ENCODE measurements at places on chromosomes 1 and 21.

- no peak for DNase-seq
Measured at GRCh38 chr1:11903210-11903609, 23.0 kb downstream of the KIAA2013 start.

GRCh38 chr1:29180497-29181412 is 945 bp downstream of the SRSF4 start:
- DNase-seq: no peak

- DNase-seq: no peak
Measured at GRCh38 chr1:42935313-42935895, 23.3 kb downstream of the SLC2A1 start.

GRCh38 chr1:10841118-10841517 is 44.7 kb upstream of the CASZ1 start:
- no peak for DNase-seq

DNA sequence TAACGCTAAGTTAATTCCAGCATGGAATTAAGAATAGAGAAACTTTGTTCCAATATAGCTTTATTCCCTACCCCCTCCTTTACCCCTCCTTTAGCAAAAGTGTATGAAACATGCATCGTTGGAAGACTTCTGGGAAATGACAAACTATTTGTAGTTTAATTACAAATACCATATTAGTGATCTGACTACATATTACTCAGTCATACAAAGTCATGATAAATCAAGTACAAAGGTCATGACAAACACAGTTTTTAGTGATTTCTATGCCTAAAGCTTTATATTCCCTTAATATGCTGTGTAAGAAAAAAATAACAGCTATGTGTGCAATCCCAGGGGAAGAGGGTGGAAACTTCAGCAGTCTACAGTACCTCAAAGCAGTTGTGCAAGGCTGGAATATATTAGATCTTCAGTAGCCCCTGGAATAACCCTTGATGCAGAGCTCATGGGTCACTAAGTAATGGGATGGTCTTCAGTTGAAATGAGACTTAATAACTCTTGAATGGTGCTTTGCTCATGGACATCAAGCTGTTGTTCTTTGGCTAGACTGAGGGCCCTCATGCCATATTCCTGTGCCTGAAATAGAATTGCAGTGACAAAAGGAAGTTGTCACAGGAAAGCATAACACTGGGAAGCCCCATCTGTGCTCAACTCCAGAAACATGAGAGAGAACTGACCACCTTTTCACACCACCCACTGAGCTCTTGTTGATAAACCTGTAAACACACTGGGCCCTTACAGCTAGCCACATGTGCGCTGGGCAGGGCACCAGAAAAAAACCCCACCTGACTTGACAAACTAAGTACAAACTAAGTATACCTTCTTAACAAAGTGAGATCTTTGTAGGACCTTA is 25.3 kb downstream of the ZMYND12 start:
- DNase-seq: no peak

DNA sequence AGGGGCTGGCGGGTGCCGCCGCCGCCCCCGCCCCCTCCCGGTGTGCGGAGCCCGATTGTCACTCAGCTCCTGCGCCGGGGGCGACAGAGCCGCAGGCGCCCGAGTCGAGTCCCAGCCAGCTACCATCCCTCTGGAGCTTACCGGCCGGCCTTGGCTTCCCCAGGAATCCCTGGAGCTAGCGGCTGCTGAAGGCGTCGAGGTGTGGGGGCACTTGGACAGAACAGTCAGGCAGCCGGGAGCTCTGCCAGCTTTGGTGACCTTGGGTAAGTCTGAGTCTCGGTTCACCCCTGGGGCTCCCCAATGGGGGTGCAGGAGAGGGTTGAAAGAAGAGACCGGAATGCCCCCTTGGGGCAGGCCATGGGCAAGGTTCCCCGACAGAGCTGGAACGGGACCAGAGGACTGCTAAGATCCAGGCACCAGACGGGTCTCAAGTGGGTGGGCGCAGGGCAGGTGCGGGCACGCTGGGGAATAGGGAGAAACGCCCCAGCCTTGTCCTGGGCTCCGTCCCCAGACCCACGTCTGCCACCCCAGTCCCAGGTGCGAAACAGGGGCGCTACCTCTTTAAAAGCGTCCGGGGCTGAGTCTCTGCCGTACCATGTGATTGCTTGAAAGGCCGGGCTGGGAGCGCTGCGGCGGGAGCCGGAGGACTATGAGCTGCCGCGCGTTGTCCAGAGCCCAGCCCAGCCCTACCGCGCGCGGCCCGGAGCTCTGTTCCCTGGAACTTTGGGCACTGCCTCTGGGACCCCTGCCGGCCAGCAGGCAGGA is at the start of gene ADORA1:
ADORA1 (plus strand) TSS at position 61 of the 765 bp plus-strand sequence. CDS start 1,116 bp downstream, outside the sequence.
- no peak for DNase-seq

DNA sequence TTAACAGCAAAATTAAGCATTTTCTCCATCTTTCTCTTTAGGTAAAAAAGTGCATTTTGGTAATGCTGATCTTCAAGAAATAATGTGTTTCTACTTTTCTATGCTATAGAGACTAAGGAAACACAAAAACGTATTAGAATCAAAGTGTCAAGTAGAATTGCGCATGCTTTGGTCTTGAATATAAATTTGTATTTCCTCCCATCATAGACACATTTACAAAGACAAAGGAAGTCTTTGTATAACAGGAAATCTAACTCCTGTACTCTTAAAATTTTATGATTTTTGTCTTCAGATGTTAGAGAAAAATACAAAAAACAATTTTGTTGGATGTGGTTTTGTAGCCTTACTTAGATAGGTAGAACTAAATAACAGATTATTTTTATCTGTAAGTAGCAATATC is 1299.4 kb downstream of the NCAM2 start:
- no peak for DNase-seq

DNA sequence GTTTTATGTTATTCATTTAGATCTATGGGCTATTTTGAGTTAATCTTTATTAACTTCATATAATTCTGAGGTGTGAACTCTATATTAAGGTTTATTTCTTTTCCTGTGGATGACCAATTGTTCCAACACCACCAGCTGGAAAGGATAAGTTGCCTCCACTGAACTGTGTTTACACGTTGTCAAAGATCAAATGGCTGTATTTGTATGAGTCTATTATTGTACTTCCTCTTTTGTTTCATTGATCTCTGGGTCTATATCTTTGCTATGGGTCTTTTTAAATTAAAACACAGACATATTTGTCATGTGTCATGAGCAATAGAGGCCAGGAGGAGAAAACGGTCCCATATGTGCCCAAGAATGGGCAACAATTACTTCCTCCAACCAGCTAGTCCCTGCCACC is 5.2 kb upstream of the MAB21L3 start:
- DNase-seq: no peak

DNA sequence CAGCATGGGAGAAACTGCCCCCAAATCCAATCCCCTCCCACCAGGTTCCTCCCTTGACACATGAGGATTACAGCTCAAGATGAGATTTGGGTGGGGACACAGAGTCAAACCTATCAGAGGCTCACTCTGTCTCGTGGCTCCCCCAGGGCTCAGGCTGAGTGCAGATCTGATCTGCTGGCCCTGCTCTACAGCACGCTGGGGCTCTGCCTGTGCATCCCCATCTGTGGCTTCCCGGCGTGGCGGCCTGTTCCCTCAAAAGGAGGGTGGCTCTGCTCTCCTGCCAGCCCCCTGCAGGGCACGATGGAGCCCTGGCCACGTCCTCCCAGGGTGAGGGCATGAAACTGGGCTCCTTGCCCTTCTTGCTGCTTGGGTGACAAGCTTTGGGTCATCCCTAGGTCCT is 19.8 kb upstream of the SMYD3 start:
- DNase-seq: no peak

DNA sequence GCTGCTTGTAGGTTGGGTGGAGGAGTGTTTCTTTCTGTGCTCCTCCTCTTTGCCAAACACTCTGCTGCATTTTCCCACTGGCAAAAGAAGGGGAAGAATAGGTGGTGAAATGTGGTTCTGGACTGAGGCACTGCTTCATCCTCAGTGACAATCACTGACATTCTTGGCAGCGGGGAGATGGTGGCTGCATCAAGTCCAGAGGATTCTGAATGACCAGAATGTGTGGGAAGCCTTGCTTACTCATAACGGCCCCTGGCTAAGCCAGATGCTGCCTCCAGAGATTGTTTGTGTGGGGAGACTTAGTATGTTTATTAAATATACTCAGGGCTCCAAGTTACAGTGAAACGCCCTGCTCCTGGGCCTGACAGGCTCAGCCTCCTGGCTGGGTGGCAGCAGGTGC is 160.3 kb downstream of the CACNA1E start:
- no peak for DNase-seq

DNA sequence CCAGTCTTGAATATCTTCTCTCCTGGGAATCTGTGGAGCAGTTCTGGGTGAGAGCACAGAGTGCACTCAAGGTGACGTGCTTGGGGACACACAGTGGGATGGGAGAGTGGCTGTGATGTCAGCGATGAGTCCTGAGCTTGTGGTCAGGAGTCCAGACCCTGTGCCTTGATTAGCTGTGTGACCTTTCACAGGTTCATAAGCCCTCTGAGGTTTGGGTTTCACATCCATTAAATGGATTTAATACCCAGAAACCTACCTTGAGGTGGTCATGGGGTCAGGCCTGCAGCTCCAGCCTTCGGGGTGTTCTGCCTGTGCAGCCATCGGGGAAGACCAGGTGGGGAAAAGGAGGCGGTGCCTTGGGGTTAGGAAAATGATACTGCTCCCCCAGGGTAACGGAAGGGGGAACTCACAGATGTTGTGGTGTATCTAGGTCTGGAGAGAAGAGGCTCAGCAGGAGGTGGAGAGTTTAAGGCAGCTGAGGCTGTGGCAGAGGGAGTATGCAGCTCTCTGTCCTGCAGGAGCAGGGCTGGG is 38.5 kb upstream of the ETV3 start:
- DNase-seq: no peak

DNA sequence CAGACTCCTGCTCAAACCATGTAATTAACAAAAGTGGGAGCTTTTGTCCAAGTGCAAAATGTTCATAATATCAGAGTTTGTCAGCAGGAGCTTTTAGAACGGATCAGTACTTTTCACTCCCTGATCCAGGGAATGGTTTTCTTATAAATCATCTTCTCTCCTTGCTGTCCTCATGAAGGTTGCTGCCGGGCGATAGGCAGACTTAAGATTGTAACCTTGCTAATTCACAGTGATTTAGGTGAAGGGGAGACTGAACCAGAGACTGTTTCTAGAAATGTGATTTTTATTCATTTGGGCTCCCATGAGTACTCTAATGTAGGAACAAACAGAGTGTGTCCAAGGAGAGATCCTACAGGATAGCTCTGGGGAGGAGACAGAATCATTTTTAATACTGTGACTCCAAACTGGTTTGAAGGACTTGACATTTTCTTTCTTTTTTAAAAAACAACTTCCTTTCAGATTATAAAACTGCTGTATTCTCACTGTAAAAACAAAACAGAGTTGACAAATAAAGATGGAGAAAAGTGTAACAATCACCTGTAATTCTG is 23.7 kb downstream of the ELAVL4 start:
- DNase-seq: no peak

- no peak for DNase-seq
Measured at GRCh38 chr1:20921285-20921684, 134.2 kb upstream of the HP1BP3 start.

DNA sequence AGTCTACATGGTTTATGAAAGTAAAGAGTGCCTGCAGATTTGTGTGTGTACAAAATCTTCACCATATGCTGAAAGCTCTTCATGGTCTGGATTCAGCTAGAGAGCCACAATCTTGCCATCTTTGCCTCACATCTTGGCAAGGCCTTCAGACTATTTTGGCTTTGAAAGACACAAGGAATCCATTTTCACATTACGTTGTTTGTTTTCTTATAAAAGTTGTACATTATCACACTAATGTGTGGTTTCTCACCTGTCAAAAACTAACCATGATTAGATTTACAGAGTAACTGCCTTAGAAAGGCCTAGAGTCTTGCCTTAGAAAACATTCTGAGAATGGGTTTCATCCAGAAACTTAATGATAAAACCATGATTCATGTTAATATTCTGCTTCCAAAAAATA is 494.6 kb downstream of the NEGR1 start:
- DNase-seq: no peak
